Bronchial epithelial cell (primary cell): ENCODE measurements at places on chromosomes 12 and 14. TPM values are rescaled to one million over a fixed set of nuclear protein-coding genes. Genes with fewer than 3 reads are reported as not detected.

Gene KRT84
- not detected in 2 replicates for total RNA-seq

Gene PTGES3
- total RNA-seq, result 58.4 and 64.3 TPM in 2 replicates

Gene BCL11B
- total RNA-seq, result 2.9 and 5.3 TPM in 2 replicates

Gene MYH6
- not detected in 2 replicates for total RNA-seq

Gene CEP170B
- total RNA-seq, result 29.0 and 41.5 TPM in 2 replicates

Gene SLC25A47
- not detected in 2 replicates for total RNA-seq

Gene KRT85
- not detected in 2 replicates for total RNA-seq

Gene KRT80
- 14.7 and 66.4 TPM in 2 replicates for total RNA-seq

Gene ADAMTS20
- total RNA-seq, result not detected in 2 replicates

Gene PRIMA1
- not detected in 2 replicates for total RNA-seq

Gene RNASE7
- total RNA-seq, result 8.2 and 12.1 TPM in 2 replicates

Gene ACTR6
- 13.7 and 14.3 TPM in 2 replicates for total RNA-seq
